ENCODE measurements at places on chromosomes 1 and 21. TPM values are rescaled to one million over a fixed set of nuclear protein-coding genes. Genes with fewer than 3 reads are reported as not detected.

GRCh38 chr1:34781071-34781843 lies at the start of gene GJB3:
GJB3 (plus strand) TSS chr1:34781214; CDS start chr1:34784763, 3,549 bp downstream.
- H3K27me3 ChIP-seq: peaks cover 11% of the 10 kb centered on the region
- H3K27ac ChIP-seq: no peak within 1 kb of the TSS
- peaks cover 16% of the 10 kb centered on the region for H3K4me1 ChIP-seq
- no peak for DNase-seq
- H3K36me3 ChIP-seq: no peaks in the 10 kb centered on the region

- DNase-seq: no peak
- H3K27me3 ChIP-seq: no peaks in the 10 kb centered on the region
- H3K27ac ChIP-seq: no peak overlapping the region
- no peaks in the 10 kb centered on the region for H3K36me3 ChIP-seq
- no peaks in the 10 kb centered on the region for H3K4me1 ChIP-seq
Measured at GRCh38 chr1:101284021-101284420, 47.2 kb downstream of the S1PR1 start.

DNA sequence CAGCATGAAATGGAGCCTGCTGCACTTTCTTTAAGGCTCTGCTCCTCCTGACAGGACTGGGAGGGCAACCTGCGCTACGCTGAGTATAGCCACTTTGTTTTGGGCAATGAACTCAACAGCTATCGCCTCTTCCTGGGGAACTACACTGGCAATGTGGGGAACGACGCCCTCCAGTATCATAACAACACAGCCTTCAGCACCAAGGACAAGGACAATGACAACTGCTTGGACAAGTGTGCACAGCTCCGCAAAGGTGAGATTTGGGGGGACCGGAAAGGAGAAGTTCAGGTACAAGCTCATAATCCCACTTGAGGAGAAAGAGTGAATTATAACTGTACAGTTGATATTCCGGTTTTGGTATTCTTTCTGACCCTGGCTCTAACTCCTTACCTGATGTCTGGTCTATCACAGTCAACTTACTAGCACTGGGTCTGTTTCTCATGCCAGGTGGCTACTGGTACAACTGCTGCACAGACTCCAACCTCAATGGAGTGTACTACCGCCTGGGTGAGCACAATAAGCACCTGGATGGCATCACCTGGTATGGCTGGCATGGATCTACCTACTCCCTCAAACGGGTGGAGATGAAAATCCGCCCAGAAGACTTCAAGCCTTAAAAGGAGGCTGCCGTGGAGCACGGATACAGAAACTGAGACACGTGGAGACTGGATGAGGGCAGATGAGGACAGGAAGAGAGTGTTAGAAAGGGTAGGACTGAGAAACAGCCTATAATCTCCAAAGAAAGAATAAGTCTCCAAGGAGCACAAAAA lies 5.4 kb downstream of the ANGPTL7 start:
- H3K27me3 ChIP-seq: no peaks in the 10 kb centered on the region
- no peak overlapping the region for H3K27ac ChIP-seq

DNA sequence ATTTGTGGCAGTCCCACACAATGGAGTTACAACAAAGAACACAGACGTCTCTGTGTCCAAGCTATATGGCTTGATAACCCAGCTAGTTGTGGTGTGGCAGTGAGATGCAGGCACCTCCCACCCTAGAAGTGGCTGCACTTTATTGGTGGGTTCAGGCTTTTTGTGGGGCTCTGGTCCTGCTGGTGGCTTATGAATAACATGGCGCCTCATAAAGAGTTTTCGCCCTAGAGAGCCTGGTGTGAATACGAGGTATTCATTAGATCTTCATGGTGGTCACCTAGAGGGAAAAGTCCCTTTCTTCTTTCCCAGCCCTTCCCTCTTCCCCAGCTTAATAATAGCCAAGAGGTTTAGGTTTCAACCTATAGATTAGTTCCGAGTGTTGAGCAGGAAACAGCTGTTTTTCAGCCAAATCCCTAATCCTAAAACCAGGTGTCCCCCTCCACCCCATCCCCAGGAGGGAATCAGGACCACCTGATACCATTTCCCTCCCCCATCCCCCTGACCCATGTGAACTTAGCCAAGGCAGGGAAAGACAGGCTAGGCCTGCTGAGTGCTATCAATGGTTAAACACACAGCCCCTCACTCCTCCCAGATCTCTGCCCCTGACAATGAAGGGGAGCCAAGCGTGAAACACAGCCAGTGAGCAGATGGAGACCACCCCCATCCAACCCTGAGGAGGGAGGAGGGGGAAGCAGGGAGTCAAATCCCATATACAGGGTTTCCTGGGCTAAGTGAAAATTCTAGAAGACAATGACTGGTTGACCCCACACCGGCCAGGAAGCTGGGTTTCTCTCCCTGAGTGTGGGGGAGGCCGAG lies 58.2 kb downstream of the NFASC start:
- DNase-seq: no peak
- H3K36me3 ChIP-seq: no peaks in the 10 kb centered on the region
- H3K4me1 ChIP-seq: no peaks in the 10 kb centered on the region
- H3K27ac ChIP-seq: no peak overlapping the region

DNA sequence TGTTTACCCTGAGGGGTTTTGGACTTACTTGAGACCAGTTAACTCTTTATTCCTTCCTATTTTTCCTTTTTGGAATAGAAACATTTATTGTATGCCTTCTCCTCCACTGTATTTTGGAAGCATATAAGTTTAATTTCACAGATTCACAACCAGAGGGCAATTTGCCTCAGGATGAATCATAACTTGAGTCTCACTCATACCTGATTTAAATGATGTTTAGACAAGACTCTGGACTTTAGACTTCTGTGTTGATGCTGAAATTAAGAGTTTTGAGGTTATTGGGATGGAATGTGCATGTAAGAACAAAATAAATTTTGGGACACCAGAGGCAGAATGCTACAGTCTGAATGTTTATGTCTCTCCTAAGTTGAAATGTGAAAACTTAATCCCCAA lies 7.1 kb upstream of the ADAM30 start:
- no peaks in the 10 kb centered on the region for H3K4me1 ChIP-seq
- H3K27me3 ChIP-seq: no peaks in the 10 kb centered on the region
- no peak for DNase-seq
- H3K36me3 ChIP-seq: no peaks in the 10 kb centered on the region
- H3K4me3 ChIP-seq: no peak overlapping the region
- no peak overlapping the region for H3K27ac ChIP-seq

- DNase-seq: no peak
- H3K4me3 ChIP-seq: no peak overlapping the region
- no peaks in the 10 kb centered on the region for H3K36me3 ChIP-seq
- H3K27ac ChIP-seq: no peak overlapping the region
- no peaks in the 10 kb centered on the region for H3K4me1 ChIP-seq
Measured at GRCh38 chr1:153356392-153357075, 1.1 kb upstream of the S100A9 start.

- no peaks in the 10 kb centered on the region for H3K36me3 ChIP-seq
- DNase-seq: no peak
- H3K27ac ChIP-seq: no peak overlapping the region
- no peaks in the 10 kb centered on the region for H3K27me3 ChIP-seq
- H3K4me1 ChIP-seq: no peaks in the 10 kb centered on the region
Measured at GRCh38 chr1:200265104-200265503, 144.7 kb downstream of the ZNF281 start.

DNA sequence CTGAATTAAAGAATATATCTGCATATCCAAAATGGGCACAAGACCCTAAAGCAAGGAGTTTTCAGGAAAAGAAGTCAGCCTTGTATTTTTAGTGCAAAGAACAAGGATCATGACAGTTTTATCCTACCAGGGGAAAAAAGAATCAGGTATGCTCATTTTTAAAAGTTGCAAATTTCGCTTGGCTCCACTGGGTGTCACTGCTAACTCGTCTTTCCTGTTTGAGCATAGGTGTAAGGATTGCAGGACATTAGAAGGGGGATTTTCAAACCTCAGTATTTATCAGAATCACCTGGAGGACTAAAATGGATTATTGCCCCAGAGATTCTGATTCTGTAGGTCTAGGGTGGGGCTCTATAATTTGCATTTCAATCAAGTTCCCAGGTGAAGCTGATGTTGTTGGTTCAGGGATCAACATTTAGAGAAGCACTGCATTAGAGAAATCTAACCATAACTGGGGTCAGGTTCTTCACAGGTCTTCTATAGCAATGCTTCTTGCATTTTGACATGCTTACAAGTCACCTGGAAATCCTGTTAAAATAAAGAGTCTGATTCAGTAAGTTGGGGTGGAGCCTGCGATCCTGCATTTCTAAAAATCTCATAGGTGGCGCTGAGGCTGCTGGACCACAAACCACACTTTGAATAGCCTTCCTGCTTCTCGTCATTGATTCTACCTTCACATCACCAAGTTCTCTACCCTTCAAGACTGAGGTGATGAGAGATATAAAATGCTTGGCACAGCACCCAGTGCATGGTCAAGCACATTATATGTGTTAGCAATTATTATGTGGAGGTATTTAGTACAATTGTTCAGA lies 39.6 kb downstream of the NUF2 start:
- no peaks in the 10 kb centered on the region for H3K4me1 ChIP-seq
- H3K36me3 ChIP-seq: no peaks in the 10 kb centered on the region
- no peaks in the 10 kb centered on the region for H3K27me3 ChIP-seq
- no peak overlapping the region for H3K4me3 ChIP-seq
- no peak overlapping the region for H3K27ac ChIP-seq

GRCh38 chr1:119046785-119047438 lies 58.8 kb upstream of the TBX15 start:
- no peak overlapping the region for H3K4me3 ChIP-seq
- no peak for DNase-seq
- H3K36me3 ChIP-seq: no peaks in the 10 kb centered on the region
- no peaks in the 10 kb centered on the region for H3K4me1 ChIP-seq
- no peak overlapping the region for H3K27ac ChIP-seq

- no peaks in the 10 kb centered on the region for H3K27me3 ChIP-seq
- H3K27ac ChIP-seq: no peak overlapping the region
- peak; percentile 61 for DNase-seq
- no peaks in the 10 kb centered on the region for H3K4me1 ChIP-seq
- H3K36me3 ChIP-seq: no peaks in the 10 kb centered on the region
Measured at GRCh38 chr1:110106013-110106941, 6.0 kb upstream of the UBL4B start.

GRCh38 chr1:111963985-111964738 lies 25.3 kb downstream of the KCND3 start:
- H3K4me3 ChIP-seq: no peak overlapping the region
- H3K27me3 ChIP-seq: no peaks in the 10 kb centered on the region
- no peak for DNase-seq

The PEAR1 gene
- 13.7 TPM for total RNA-seq

The TMOD4 gene
- not detected for total RNA-seq

The C4BPA gene
- not detected for total RNA-seq

The OVAAL gene
- total RNA-seq: not detected

The VHLL gene
- not detected for total RNA-seq

The TTC24 gene
- not detected for total RNA-seq

The SAMD13 gene
- 5.6 TPM for total RNA-seq

The SHISA4 gene
- 28.8 TPM for total RNA-seq

The DNALI1 gene
- 25.5 TPM for total RNA-seq

The GUCA2B gene
- not detected for total RNA-seq

The OR6P1 gene
- total RNA-seq: not detected

Measured in thyroid gland (tissue), 4 donors.